ENCODE measurements at places on chromosomes 7 and 10. TPM values are rescaled to one million over a fixed set of nuclear protein-coding genes. Genes with fewer than 3 reads are reported as not detected.

The MINDY4 gene
- total RNA-seq = 2.6 TPM

GRCh38 chr10:129307141-129307540 is 159.9 kb upstream of the MGMT start:
- no peak overlapping the region for H3K27ac ChIP-seq
- H3K4me3 ChIP-seq = no peak overlapping the region
- DNase-seq = no peak
- H3K27me3 ChIP-seq = no peaks in the 10 kb centered on the region
- no peaks in the 10 kb centered on the region for H3K36me3 ChIP-seq

DNA sequence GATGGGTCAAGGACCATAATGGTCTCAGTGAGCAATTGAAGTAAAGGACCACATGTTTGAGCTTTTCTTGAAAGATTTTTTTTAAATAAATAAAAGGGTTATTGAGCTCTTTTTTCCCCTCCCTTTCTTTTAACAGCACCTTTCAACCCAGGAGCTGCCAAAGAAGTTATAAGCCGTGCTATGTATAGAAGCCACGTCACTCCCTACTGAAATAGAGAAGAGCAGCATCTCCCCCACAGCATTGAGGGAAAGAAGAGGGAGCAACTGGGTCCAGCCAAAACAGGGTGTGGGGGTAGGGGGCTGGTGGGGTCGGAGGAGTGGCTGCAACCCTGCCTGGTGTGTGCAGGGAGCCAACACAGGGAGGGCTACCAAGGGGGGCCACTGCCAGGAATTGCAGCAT is 227.2 kb downstream of the PLXNA4 start:
- peaks cover under 1% of the 10 kb centered on the region for H3K27me3 ChIP-seq
- no peak overlapping the region for H3K27ac ChIP-seq
- H3K4me3 ChIP-seq = no peak overlapping the region

The RASA4 gene
- 42.6 TPM for total RNA-seq

GRCh38 chr7:27166531-27167505 is 1.5 kb upstream of the HOXA9 start:
- no peak overlapping the region for H3K4me3 ChIP-seq
- no peak overlapping the region for H3K27ac ChIP-seq
- H3K36me3 ChIP-seq = no peaks in the 10 kb centered on the region
- H3K27me3 ChIP-seq = peaks cover 93% of the 10 kb centered on the region
- DNase-seq = peak; percentile 37
- H3K4me1 ChIP-seq = peaks cover 33% of the 10 kb centered on the region
